ENCODE measurements at places on chromosomes 13 and 19.

- DNase-seq = no peak
Measured at GRCh38 chr13:95228130-95228529, 73.1 kb downstream of the ABCC4 start.

DNA sequence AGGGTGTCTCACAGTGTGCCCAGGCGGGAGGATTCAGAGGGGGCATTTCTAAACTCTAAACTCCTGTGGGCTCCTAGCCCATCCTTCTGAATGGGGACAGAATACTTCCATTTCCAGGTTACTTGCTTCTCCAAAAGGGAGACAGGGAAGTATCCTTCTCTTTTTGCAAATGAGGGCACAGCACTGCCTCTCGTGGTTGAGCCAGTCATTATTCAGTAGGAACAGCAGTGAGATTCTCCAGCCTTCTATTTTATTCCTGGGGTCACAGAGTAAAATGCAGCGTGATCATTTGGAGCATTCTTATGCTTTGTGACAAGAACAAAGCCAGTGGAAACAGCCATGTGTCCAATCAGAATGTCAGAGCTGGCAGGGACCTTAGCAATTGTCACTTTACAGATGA lies 15.7 kb upstream of the TSHZ3 start:
- no peak for DNase-seq

GRCh38 chr13:76871432-76871831 lies 14.8 kb downstream of the KCTD12 start:
- no peak for DNase-seq

GRCh38 chr19:46995492-46995891 lies 24.1 kb upstream of the NPAS1 start:
- DNase-seq = no peak

- DNase-seq = no peak
Measured at GRCh38 chr19:13974073-13974472, 21.8 kb downstream of the DCAF15 start.

DNA sequence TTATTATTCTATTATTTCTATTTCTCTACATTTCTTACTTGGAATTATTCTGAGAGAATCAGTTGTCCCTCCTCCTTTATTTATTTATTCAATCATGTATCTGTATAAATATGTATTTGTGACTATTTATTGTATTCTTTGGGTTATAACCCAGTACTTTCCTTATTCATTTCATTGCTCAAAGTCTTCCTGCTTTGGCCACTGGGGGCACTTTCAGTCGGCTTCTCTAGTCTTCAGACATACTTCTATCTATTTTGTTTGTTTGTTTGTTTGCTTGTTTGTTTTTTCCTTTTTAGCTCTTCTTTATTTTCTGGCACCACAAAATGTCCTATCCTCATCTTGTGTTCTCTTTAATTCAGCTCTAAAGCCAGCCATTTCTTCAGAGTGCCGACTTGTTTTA lies 260.4 kb downstream of the NALCN start:
- no peak for DNase-seq

- no peak for DNase-seq
Measured at GRCh38 chr13:42654212-42654611, 80.3 kb downstream of the TNFSF11 start.

GRCh38 chr19:4272894-4273293 lies 6.2 kb upstream of the SHD start:
- DNase-seq = no peak

DNA sequence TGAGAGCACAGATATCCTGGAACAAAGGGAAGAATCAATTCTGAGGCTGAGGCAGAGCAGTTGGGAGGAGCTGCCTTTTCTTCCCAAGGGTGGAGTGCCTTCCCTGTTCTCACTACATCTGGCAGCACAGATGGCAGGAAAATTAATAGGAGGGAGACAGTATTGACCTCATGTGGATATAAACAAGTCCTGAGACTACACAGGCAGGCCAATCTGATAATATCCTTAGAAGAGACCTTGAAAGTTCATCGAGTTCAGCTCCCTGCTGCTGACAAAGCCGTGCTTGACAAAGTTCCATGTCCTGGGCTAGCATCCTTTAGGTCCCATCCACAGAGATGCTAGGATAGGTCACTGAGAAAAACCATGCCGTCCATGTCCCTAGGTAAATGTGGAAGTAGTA lies 1451.5 kb downstream of the EFNB2 start:
- no peak for DNase-seq

GRCh38 chr13:102443249-102443648 lies 41.4 kb upstream of the FGF14 start:
- DNase-seq = no peak

DNA sequence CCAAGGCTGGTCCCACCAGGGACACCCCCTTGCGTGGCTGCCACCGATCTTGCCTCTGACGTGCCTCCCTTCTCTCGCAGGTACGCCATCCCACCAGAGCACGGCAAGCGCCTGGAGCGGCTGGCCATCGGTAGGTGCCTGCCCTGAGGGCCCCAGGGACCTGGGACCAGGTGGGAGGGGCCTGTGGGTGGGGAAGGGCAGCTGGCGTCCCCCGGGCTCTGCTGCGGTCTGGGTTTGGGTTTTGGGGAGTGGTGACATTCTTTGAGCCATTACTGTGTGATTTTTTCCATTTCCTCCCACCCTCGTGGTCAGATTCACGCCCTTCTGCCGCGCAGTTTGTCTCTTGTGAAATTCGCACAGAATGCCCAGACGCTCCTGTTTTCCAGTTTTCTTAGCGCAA lies 102.0 kb downstream of the KDM4B start:
- DNase-seq = no peak

DNA sequence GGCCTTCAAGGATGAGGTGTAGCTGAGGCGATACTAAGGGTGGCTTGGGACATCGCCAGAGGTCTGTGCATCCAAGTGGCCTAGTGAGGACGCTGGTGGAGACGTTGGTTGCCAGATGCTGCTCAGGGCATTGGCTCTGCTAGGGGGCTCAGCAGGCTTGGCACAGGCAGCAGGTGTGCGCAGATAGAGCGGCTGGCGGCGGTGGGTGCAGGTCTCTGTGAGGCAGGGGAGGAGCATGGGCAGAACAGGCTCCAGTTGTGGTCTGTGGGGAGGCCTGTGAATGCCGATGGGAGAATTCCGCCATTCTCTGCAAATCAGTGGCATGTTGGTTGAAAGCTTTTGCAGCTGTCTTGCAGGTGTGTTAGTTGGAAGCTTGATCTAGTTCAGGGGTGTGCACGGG lies 21.2 kb downstream of the PRAM1 start:
- DNase-seq = no peak

GRCh38 chr19:42441049-42441445 lies 1.7 kb downstream of the CXCL17 start:
- DNase-seq = no peak

DNA sequence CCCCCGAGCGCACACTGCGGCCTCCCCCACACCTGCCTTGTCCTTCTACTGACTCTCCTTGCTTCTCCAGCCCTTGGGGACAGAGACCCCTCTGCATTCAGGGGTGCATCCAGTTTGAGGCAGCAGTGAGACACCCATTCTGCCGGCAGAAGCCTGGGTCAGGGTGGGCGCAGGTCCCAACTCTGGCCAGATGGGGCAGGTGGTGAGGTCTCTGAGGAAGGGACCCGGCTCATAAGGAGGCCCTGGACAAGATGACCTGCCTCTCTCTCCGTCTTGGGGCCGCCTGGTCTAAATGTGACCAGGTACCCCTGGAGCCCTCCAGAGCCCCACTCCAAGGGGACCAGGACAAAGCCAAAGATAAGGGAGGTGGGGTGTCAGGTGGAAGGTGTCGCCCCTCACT lies 6.1 kb downstream of the CHERP start:
- DNase-seq = no peak

- DNase-seq = no peak
Measured at GRCh38 chr19:17841371-17841809, 6.4 kb downstream of the JAK3 start.

DNA sequence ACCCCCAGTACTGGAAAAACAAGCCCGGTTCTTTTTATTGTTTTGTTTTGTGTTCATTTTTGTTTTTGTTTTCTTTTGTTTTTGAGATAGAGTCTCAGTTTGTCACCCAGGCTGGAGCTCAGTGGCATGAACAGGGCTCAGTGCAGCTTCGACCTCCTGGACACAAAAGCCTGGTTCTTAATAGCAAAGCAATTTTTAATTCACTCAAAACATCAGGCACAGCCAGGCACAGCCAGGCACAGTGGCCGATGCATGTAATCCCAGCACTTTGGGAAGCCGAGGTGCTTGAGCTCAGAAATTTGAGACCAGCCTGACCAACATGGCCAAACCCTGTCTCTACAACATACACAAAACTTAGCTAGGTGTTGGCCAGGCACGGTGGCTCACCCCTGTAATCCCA lies 30.7 kb downstream of the INSR start:
- peak; percentile 8 for DNase-seq

- no peak for DNase-seq
Measured at GRCh38 chr19:269241-269640, 22.0 kb downstream of the PLPP2 start.

DNA sequence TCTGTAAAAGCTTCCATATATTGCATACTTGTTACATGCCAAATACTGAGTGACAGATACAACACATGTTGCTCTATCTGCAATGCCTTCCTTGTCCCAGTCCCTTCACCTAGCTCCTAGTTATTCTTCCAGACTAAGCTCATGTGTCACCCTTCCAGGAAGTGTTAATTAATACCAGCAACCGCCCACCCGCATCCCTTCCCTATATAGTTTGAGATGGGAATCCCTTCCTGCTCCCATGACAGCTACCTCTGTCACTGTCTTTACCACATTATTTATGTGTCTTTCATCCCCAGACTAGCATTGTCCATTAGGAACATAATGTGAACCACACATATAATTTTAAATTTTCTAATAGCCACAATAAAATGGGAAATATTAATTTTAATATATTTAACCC lies 49.5 kb upstream of the FRY start:
- DNase-seq = no peak

- no peak for DNase-seq
Measured at GRCh38 chr13:95893861-95894260, 159.3 kb downstream of the UGGT2 start.

DNA sequence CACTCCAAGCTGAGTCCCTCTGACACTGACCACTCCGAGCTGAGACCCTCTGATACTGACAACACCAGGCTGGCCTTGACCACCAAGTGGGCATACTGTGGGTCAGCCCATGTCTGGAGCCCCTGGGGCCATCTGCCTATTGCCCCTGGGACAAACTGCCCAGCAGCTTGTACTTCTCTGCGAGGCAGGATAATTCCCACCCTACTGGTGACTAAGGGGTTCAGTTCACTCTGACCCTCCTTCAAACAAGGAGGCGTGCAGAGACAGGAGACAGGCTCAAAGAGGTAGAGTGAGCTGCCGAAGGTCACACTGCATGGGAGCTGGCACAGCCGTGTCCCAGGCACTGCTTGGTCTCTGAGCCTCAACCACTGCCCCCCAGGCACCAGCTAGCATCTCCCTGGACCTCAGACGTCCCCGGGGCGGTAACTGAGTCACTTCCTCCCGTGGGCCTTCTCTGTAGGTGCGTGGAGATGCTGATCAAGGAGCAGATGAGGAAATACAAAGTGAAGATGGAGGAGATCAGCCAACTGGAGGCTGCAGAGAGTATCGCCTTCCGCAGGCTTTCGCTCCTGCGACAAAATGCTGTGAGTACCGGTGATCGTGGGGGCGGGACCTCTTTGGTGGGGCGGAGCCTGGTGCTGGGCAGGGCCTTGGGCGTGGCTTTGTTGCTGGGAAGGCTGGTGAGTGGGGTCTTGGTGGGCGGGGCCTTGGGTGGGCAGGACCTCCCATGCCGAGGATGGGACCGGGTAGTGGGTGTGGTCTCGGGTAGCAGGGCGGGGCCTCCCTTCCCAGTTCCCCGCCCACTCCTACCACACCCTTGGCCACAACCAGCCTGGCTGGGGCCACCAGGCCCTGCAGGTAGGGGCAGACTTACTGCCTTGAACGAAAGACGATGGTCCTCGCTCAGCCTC lies 5.8 kb upstream of the USE1 start:
- DNase-seq = no peak

DNA sequence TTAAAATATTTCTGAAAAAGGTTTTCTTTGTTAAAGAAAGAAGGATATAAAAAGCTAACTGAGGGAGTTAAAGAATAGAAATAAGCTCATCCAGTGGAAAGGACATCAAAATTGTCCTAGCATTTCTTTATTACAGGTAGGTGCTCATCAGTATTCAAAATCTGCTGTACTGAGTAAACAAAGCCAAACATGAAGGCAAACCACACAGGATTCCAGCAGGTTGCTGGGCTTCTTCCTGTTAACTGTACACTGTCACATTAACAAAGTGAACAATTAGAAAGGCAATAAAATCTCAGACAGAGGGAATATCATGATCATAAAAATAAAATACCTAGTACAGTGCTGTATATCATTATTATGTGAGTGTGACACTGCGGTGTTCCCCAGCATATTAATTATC lies 1541.0 kb downstream of the SLITRK5 start:
- no peak for DNase-seq

DNA sequence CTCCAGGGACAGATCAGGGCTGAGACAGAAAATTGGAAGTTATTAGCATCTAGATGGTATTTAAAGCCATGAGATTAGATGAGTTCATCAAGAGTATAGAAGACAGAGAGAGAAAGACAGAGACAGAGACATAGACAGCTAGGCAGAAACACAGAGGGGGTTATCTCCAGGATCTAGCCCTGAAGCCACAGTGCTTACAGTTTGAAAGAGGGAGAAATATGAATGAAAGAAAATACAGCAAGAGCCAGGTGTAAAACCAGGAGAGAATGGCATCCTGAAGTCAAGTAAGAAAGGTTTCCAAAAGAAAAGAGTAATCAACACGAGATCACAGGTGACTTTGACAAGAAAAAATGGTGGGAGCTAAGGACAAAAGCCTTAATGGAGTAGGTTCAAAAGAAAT lies 111.2 kb downstream of the TBC1D4 start:
- DNase-seq = no peak

GRCh38 chr13:24104723-24105122 lies 55.8 kb upstream of the SPATA13 start:
- no peak for DNase-seq

GRCh38 chr13:99505814-99506269 lies 4.6 kb downstream of the TM9SF2 start:
- no peak for DNase-seq

- no peak for DNase-seq
Measured at GRCh38 chr19:1649706-1650649, 2.4 kb downstream of the TCF3 start.
